ENCODE measurements at places on chromosomes 3 and 15. TPM values are rescaled to one million over a fixed set of nuclear protein-coding genes. Genes with fewer than 3 reads are reported as not detected.

DNA sequence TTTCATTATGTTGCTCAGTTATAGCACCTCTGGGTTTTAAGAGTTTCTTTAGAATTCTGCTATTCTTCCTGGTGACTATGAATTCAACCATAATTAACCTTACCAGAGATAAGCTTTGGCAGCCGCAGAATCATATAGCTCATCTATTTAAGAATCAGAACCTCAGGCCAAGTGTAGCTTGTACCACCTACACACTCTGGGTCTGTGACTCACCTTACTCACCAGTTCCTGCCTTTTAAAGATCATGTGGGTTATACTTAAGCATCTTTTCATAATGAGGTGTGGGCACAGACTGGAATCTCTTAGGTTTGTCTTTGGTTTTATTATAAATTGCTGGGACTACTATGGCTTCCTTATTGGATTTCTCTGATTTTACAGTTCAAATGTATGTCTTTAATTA lies 21.9 kb downstream of the CDV3 start:
- DNase-seq: no peak

DNA sequence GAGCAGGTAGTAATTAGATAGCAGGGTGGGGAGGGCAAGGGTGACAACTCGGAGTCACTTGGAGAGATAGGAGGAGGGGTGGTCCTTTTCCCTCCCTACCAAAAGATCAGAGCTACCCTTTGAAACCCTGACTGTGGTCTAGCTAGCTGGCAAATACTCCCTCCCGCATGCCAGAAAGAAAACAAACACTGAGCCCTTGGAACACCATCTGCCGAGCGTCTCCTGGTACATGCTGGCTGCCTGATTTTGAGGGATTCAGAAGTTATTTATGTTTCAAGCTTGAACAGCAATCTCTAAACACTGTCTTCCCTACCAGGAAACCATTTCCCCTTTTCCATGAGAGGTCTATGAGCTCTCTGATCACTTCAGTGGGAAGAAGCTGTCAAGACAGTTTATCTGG lies 291.6 kb upstream of the CFAP20DC start:
- DNase-seq: no peak

GRCh38 chr3:39196671-39197356 lies 4.4 kb upstream of the XIRP1 start:
- no peak for DNase-seq

Gene ROPN1
- not detected for total RNA-seq

Gene UCN2
- total RNA-seq: not detected

Gene PLCB2
- 11.2 TPM for total RNA-seq

Gene GATM
- 0.58 TPM for total RNA-seq

Gene APEH
- 174 TPM for total RNA-seq

Gene COL6A5
- total RNA-seq: 4.9 TPM

- DNase-seq: no peak
Observed at GRCh38 chr15:33029109-33029652, 165.3 kb downstream of the FMN1 start.

DNA sequence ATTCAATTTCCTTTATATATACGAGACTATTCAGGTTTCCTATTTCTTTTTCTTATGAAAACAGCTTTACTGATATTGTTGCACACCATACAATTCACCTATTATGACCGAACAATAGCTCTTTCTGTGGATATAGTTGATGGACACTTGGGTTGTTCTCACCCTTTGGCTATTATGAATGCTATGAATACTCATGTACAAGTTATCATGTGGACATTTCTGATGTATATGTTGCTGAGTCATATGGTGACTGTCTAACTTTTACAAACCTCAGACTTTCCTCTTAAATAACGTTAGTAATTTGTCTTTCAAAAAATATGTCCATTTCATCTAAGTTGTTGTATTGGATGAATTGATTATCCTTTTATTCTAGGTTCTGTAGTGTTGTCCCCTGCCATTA lies 15.7 kb upstream of the USF3 start:
- DNase-seq: no peak

Gene OXSM
- 28.4 TPM for total RNA-seq

DNA sequence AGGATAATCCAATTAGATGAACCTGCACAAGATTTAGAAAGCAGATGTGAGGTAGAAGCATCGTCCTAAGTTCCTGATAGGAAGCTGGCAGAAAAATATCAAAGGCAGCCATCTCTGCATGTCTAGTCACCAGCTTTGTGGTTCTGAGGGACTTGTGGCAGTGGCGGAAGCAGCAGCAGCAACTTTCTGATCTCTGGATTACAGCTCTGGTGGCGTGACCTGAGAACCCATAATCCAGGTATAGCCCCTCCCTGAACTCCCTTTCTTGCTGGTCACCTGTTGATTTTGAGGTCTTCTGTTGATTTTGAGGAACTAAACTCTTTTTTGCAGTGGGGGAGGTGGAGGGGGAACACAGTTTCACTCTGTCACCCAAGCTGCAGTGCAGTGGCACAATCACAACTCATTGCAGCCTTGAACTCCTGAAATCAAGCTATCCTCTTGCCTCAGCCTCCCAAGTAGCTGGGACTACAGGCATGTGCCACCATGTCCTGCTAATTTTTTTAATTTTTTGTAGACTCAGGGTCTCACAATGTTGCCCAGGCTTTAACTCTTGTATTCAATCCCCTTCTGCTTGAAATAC lies 7.9 kb downstream of the FSIP1 start:
- DNase-seq: no peak

DNA sequence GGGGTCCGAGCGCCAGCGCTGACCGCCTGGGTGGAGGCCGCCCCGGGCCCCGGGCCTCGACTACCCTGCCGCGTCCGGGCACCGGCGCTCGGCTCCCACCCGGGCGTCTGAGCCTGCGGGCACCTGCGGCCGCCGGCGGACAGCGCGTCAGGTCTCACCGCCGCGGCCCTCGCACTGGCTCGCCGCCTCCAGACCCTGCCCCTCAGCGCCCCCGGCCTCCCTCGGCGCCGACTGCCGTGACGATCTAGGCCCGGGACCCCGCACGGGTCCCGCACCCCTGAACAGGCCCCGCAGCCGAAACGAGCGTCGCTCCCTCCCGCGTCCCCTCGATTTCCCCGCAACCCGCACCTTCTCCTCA lies 297 bp downstream of the PRC1 start:
- DNase-seq: peak; percentile 72

- DNase-seq: peak; percentile 74
Observed at GRCh38 chr3:42572278-42572677, 9.5 kb downstream of the SEC22C start.

- DNase-seq: no peak
Observed at GRCh38 chr15:23395030-23395692, 40.6 kb downstream of the GOLGA8S start.

Gene THPO
- 0.62 TPM for total RNA-seq

GRCh38 chr3:102614585-102614984 lies 179.8 kb downstream of the ZPLD1 start:
- DNase-seq: no peak

DNA sequence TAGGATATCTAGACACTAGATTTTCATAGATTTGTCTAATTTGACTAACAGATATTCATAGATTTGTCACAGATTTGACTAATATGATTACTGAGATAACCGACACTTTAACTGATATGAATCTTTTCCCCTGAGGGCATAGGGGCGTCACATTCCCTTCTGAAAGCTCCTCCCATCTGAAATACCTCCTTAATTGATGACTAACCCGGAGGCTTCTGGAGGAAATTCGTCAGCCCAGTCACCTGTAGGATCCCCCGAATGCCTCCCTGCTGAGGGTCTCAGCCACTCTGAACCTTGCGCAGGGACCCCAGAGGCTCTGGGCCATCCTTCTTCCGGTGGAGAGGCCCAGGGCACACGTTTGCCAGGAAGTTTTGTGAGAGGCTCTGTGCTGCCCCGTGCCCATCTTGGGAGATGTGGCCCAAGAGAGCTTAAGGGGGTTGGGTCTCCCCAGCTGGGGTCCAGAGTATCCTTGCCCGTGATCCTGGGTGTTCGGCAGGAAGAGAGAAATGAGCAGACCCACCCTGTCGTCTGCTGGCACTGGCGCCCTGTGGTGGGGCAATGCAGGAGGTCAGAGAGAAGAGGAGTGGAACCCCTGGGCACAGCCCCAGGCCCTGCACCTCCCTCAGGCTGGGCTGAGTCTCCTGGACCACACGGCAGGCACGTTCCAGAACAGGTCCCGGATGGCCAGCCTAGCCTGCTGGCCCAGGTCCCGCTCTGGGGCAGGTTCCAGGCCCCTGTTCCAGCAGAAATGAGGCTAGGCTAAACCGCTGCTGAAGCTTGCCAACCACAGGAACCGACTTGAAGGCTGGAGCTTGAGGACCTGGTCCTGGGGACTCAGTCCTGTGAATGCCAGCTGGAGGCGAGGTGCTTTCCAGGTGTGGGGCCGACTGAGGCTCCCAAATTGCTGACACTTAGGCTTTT lies 1.7 kb downstream of the PLA2G4D start:
- no peak for DNase-seq

DNA sequence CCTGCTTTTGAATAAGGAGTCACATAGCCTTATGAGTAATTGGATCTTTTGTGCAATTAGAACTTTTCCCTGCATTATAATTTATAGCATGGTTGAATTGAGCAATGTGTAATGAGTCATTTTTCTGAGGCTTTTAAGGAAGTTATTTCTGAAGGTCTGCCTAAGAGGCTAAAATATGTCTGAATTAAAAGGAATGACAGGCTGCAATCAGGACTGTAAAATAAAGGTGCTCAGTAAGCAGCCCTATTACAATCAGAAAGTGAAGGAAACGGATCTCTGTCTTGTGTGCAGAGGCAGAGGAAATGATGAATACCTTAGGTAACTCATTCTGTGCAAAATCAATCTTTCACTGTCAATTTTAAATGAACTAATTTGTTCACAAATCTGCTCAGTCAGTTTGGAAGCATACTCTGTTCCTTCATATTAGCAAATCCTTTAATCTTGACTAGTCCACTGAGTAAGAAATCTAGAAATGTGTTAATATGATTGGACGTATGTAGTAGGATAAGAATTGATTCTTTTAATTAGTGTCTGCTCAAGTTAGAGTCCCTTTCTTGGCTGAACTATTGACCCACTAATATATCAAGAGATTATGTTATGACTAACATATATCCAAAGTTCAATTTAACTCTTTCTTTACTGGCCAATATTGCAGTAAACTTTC lies 290.1 kb downstream of the ZIC1 start:
- no peak for DNase-seq

DNA sequence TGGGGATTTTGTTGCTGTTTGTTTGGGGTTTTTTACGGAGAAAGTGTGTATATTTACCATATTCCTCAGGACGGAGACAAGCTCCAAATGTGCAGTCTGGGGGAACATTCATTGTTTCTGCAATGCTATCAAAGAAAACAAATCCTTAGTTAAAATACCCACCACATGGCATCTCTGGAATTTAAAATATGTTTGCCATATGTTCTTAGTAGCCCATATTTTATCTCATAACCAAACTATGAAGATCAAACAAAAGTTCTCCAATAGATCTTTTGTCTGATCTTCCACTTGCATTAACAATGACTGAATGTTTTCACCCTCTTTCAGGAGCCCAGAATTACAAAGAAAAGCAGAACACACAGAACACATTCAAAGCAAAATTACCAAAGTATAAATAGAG lies 35.3 kb downstream of the EFHB start:
- no peak for DNase-seq

DNA sequence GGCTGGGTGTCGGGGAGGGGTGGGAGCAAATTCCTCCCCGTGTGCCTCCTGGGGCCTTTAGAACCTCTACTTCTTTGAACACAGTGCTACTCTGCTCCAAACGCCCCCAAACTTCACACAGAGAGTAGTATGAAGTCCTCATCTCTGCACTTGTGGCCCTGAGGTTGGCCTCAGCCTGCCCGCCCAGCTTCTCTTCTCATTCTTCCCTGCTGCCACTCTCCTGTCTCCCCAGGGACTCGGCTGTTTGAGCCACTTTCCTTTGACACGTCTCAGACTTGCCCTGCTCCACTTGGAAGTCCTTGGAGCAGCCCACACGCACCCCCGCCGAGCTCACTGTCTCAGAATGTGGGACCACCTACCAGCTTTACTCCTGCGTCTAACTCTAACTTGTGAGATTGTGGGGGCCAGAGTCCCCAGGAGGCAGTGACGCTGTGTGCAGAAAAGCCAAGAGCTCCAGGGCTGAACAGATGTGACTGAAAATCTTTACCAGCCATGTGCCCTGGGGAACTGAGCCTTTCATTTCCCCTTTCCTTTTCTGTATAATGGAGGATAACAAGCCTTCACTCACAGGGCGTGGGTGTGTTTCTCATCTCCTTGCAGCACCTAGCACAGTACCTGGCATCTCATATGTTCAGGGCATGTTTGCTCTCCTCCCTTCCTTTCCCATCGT lies 233.6 kb upstream of the CTDSPL start:
- DNase-seq: no peak

Gene TXNRD3
- total RNA-seq: 1.5 TPM

Gene EFCAB12
- total RNA-seq: 1.1 TPM

- DNase-seq: no peak
Observed at GRCh38 chr15:80275961-80276360, 23.9 kb upstream of the CTXND1 start.

Gene ATP2B2
- total RNA-seq: not detected

Gene MYEF2
- 0.29 TPM for total RNA-seq

- DNase-seq: no peak
Observed at GRCh38 chr3:194994551-194994981, 276.4 kb downstream of the XXYLT1 start.

Gene GRK7
- total RNA-seq: not detected

DNA sequence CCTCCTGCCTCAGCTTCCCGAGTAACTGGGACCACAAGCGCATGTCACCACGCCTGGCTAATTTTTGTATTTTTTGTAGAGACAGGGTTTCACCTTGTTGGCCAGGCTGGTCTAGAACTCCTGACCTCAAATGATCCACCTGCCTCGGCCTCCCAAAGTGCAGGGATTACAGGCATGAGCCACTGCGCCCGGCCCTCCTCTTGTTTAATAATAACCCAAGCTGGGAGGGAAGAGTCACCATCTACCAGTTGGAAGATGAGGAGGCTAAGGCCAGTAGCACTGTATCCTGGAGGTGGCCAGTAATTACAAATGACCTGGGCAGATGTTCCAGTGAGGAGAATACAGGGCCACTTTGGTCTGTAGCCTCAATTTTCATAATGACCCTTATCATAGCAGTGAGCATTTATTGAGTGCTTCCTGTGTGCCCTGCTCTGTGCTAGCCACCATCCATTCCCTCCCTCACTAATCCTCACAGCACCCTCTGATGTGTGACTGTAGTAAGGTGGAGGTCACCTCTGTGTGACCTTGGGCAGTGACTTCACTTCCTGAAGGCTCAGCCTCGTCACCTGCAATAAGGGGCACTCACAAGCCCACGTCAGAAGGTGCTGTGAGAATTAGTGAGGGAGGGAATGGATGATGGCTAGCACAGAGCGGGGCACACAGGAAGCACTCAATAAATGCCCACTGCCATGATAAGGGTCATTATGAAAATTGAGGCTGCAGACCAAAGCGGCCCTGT lies 64.2 kb downstream of the ABTB1 start:
- DNase-seq: no peak

All from K562 (cell line).